Stimulated activated CD4-positive, alpha-beta T cell treated with anti-CD3 and anti-CD28 coated beads, Interleukin-1b, Interleukin-23, amount 100 ng/mL, for 1 hour (primary cell): ENCODE measurements at places on chromosomes 5 and 9.

- DNase-seq = no peak
Measured at GRCh38 chr5:42719034-42719433, 37.6 kb upstream of the CCDC152 start.

GRCh38 chr9:110104261-110104809, 103.6 kb downstream of the C9orf152 start:
- DNase-seq = no peak

- no peak for DNase-seq
Measured at GRCh38 chr5:54415896-54416601, 39.5 kb upstream of the HSPB3 start.

DNA sequence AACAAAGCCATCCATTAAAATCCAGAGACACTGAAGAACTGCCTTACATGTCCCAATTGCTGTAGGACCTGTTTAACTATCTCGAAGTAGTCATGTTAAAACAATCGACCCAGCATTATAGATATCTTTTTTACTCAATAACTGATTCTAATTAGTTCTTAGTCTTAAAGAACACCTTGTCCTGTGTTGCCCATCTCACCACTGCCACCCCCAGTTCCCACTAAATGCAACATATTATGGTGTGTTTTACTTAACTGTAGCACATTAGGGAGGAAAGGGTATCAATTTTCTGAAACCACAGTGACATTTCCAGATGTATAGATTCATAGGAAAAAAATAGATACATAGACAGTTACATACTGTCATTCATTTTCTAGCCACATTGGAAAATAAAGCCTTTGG, 221.2 kb downstream of the MEF2C start:
- no peak for DNase-seq

- DNase-seq = no peak
Measured at GRCh38 chr9:21570643-21571275, 88.6 kb upstream of the IFNE start.

- no peak for DNase-seq
Measured at GRCh38 chr5:57770039-57770438, 287.4 kb upstream of the ACTBL2 start.

GRCh38 chr5:169652057-169652456, 15.0 kb downstream of the DOCK2 start:
- no peak for DNase-seq

- no peak for DNase-seq
Measured at GRCh38 chr5:54093081-54093492, 217.3 kb downstream of the ARL15 start.

DNA sequence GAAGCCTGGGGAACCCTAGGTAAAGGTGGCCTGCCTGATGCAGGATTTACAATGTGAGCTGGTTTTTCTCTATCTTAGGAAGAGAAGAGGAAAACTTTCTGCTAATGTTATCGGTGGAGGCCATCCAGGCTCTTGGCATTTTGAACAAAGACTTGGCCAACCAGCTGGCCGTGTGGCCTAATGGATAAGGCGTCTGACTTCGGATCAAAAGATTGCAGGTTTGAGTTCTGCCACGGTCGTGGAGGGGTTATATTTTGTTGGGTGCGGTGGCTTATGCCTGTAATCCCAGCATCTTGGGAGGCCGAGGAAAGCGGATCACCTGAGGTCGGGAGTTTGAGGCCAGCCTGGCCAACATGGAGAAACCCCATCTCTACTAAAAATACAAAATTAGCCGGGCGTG, 9.6 kb downstream of the C9orf152 start:
- DNase-seq = no peak

DNA sequence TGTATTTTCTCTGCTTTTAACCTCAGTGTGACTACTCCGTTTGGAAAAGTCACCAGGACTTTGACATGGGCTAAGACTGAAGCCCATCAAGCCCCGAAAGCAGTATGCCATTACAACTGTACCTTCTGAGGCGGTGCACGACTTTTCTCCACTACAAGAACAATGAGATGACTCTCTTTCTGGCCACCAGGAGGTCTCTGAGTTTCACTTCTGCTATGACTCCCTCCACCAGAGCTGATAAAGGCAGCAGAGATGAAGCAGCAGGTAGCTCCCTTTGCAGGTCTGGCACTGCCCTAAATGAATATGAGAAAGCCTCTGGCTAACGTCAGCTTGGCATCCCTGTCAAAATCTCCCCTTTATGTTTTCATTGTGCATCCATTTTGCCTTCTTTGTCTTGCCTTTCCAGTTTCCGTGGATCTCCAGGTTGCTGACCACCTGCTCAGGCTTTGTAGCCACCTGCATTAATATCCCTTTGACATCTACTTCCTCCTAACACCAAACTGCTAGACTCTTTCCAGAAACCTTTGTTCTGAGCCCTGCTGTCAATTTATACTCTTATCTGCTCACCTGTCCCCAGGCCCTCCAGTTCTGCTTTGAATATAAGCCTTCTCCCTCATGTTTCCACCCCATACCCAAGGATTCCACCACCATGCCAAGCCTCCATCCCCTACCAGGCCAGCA, 221.7 kb downstream of the ZNF608 start:
- no peak for DNase-seq

DNA sequence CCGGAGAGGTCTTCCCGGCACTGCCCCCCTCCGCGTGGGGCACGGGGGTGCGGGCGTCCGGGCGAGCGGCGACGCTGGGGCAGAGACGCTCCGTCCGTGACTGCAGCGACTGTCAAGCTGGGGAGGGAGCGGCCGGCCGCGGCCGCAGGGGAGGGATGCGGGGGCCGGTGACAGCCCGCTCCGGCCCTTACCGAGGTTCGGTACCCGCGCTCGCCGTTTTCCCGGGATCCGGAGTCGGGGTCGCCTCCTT, 400 bp downstream of the KDM4C start:
- DNase-seq = no peak

DNA sequence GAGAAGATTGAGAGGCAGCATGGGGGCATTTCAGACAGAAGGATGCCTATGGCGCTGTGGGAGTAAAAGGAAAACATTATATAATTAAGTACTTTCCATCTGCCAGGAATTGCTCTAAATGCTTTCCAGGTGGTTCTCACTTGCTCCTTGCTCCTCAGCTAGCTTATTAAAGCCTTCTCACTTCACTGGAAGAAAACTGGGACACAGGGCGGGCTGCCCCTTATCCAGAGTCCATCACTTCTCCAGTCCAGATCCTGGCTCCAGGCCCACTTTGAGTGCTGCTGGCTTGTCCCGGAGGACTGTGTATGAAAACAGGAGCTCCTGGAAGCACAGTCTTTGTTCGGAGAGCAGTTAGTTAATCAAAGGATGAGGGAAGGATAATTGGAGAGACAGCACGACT, 409.9 kb upstream of the ADAMTS16 start:
- no peak for DNase-seq

DNA sequence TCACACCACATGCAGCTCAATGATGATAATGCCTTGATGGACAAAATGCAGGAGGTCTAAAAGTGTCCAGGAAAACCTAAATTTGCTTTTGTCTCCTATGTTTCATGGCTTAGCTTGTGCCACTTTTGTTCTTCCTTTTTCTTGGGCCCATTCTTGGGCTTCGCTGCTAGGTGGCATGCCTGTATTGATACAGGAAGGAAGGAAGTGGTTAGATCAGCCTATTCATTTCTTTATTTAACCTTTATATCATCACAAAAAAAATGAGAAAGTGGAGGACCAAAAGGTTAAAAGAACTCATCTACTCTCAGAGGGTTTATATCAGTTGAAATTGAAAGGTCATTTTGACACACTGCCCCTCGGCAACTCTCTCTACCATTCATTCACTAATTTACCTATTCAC, 260.2 kb downstream of the ARHGAP26 start:
- DNase-seq = no peak

GRCh38 chr9:117929868-117930267, 225.7 kb downstream of the TLR4 start:
- no peak for DNase-seq

DNA sequence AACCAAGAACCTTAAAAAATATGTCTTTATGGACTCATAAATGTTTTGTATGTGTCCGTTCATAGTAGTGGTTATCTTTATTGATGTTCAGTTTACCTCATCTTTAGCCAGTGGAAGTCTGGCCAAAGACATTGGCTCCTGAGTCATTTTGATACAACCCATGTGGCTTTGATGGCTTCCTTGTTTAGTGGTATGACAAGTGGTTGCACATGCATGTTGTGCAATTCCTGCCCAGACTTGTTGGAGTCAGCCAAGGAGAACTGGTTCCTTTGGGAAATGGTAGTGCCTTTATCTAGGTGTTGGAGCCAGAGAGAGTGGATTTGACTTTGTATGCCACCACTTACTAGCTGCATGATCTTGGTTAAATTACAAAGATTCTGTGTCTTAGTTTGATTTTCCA, 94.3 kb downstream of the RPS23 start:
- DNase-seq = no peak

DNA sequence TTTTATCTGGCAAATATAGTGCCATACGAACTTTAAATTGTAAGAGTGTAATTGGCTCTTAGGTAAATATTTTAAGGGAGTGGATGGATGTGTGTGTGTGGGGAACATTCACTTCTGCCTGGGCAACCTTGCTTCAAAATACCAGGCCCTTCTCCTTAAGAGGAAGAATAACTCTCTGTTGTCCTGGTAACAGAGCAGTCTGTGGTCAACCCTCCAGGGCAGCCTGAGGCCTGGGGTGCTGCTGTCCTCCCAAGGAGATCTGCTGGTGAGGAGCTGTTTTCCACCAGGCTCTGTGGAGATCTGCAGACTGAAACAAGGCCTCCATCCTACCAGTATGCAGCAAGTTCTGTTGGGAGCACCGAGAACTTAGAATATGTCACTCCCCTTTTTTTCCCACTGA, 325.2 kb downstream of the PSAT1 start:
- DNase-seq = no peak

DNA sequence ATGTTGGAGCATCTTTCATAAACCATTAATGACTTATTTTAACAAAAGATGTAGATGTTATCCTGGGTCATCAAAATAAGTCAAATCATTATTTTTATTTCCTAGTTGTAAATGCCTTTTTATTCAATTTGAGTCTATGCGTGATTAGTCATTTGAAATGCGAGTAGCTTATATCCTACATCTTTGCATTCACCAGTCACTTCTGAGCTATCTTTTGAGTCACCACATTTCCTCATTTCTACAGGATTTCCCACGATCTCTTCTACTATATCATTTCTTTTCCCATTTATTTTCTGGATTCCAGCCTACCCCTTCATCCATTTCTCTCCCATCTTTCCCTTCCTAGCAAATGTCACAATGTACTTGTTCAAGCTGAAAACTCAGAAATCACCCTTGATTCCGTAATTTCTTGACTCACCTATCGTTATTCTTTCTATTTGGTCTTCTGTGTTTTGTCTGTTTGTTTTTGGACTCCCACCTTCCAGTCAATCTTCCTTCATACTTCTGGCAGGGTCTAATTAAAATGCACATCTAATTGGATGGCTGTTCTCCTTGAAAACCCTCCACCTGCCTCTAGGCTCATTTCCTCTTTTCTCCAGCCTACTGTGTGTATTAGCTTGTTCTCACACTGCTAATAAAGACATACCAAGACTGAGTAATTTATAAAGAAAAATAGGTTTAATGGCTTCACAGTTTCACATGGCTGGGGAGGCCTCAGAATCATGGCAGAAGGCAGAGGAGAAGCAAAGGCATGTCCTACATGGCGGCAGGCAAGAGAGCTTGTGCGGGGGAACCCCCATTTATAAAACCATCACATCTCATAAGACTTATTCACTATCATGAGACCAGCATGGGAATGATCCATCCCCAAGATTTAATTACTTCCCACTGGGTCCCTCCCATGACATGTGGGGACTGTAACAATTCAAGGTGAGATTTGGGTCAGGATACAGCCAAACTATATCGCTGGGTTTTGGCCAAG, 112.4 kb downstream of the MEF2C start:
- no peak for DNase-seq

DNA sequence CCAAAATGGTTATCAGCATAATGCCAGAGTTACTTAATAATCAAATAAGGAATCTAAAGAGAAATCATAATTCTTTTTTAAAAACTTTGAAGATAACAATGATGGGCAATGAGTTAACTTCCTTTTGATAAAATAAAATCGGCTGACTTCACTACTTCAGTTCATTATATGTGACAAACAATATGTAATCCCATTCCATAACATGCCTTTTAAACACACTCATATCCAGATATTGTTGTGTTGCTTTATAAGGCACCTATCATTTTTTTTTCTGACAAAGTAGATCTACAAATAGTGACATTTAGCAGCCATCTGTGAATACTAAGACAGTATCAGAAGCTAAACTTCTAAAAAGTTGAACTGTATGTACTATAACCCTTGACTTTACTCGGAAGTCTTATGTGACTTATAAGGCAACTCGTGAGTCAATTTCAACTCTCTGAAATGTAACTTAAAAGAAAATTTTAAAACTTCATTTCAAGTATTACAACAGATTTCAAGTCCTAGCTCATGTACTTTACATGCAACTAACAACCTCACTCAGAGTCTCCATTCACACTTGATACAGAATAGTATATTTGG, 7.5 kb downstream of the ADAMTS6 start:
- DNase-seq = no peak

DNA sequence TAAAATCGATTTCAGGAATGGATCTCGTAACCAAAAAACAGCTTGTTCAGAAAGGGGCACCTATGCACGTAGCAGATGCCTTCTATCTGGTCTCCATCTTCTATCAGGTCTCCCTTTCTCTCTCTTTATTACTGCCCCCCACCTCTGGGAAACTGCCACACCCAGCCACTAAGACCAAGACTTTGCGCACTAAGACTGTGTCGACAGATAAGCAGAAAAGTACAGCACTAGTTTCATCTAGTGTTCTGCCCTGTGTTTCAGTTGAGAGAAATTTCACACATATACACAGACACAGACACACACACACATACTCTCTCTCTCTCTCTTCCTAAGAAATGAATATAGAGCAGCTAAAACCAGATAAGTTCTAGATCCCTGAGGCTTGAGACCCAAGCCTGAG, 210.1 kb upstream of the MAP3K1 start:
- no peak for DNase-seq

DNA sequence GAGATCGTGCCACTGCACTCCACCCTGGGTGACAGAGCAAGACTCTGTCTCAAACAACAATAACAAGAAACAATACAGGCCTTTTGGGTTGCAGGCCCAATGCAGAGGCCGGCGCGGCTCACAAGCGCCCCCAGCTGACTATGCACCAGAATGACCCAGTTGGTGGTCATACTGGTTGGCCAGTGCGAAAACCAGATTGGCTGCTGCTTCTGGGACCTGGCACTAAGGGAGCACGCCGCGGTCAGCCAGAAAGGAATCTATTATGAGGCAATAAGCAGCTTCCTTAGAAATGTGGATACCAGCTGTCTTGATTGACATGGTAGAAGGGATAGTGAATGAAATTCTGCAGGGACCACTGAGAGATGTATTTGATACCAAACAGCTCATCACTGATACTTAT, 35.0 kb downstream of the RANBP17 start:
- DNase-seq = no peak

- DNase-seq = no peak
Measured at GRCh38 chr9:77038281-77039036, 19.0 kb downstream of the FOXB2 start.

GRCh38 chr5:87300176-87300575, 32.5 kb downstream of the RASA1 start:
- no peak for DNase-seq

DNA sequence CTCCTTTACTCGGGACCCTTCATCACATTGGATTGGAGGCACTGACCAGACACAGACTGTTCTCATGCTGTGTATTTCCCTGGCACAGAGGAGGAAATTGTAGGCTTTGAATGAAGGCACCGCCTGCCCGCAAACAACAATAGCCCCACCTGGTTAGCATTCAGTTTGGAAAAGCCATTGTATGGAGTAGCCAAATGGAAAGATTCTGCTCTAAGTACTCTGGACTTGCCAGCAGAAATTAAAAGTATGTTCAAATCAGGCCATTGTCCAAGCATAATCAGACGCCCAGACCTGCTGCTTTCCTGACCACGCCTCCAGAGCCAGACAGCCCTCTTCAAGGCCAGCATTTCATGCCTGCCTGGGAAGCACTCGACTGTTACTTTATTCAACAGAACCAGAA, 8.0 kb upstream of the SEMA4D start:
- no peak for DNase-seq
